IMR-90 (cell line): ENCODE measurements at places on chromosomes 13 and 19. TPM values are rescaled to one million over a fixed set of nuclear protein-coding genes. Genes with fewer than 3 reads are reported as not detected.

Gene FLT3LG
- 0.56 and 0.90 TPM in 2 replicates for total RNA-seq

Gene KCNJ14
- under 0.01 and 0.18 TPM in 2 replicates for total RNA-seq

Gene KRI1
- total RNA-seq: 5.7 and 7.8 TPM in 2 replicates

Gene ZNF726
- 1.9 and 2.0 TPM in 2 replicates for total RNA-seq

Gene VSTM1
- not detected in 2 replicates for total RNA-seq

Gene ERICH4
- not detected in 2 replicates for total RNA-seq

Gene ZNF493
- total RNA-seq: 3.4 and 5.8 TPM in 2 replicates

DNA sequence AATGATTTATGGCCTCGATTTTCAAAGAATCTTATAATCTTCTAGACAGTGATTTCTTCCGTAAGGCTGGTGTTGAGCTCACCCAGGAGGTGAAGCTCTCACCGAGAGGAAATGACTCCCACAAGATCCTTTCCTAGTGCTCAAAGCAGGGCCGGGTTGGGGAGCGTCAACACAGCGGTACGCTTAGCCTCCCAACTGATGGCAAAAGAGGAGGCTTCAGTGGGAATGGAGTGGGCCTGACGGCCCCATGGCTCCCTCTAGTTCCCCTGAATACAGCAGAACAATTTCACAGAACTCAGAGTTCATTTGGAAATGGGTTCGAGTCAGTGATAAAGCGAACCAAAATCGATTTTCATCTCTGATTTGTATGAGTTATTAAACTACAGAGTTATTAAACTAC, 449.5 kb downstream of the KLF12 start:
- H3K27ac ChIP-seq: no peak overlapping the region
- H3K27me3 ChIP-seq: no peaks in the 10 kb centered on the region
- 0 out of 2 replicates have a peak, but pooled peaks cover 1% of the 10 kb centered on the region for H3K36me3 ChIP-seq
- no peak for DNase-seq
- H3K4me1 ChIP-seq: no peaks in the 10 kb centered on the region

DNA sequence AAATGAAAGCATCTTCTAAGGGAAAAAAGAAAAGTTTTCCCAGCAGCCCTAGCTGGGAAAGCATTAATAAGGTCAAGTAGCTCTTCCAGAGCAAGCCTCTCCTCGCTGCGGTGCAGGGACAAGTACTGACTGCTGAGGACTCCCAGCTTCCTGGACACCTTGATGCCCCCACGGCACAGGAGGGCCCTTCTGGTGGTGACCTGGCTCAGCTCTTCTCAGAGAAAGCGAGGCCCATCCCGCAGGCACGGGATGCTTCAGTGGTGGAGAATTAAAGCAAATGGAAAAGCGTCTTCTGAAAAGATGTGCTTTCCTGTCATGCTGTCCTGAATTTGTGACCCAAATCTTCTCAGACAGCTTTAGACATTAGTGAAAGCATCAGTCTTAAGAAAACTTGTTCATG, 38.8 kb upstream of the LATS2 start:
- H3K27me3 ChIP-seq: no peaks in the 10 kb centered on the region
- H3K27ac ChIP-seq: no peak overlapping the region
- no peak for DNase-seq
- H3K36me3 ChIP-seq: no peaks in the 10 kb centered on the region
- H3K4me3 ChIP-seq: no peak overlapping the region
- no peaks in the 10 kb centered on the region for H3K4me1 ChIP-seq

DNA sequence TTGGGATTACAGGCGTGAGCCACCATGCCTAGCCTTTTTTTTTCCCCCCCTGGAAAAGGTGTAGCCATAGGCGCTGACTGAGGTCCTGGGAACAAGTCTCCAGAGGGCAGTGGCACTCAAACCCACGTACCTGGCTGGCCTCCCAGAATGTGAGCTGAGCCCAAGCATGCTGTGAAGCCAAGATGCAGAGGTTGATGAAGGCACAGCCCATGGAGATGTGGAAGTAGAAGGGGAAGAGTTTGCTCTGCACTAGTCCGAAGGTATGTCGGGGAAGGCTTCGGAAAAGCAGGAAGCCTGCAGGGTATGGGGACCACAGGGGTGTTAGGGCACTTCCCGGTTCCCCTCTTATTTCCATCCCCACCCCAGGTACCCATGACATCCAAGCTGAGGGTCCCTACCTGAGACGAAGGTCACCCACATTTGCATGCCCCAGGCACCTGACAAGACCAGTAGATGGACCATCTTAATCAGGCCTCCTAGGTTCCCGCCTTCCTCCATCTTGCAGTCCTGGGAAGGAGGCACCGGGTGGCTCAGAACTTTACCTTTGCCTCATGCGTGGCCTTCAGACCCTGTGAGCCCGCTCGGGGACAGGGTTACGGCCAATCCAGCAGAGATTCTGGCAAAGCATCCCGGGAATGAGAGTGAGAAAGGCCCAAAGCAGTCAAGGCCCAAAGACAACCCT, 805 bp downstream of the TMEM205 start:
- 0 out of 2 replicates have a peak, but pooled peaks cover 1% of the 10 kb centered on the region for H3K36me3 ChIP-seq
- peaks cover 8% of the 10 kb centered on the region for H3K4me1 ChIP-seq
- H3K4me3 ChIP-seq: peak overlapping the region; percentile 73
- H3K27me3 ChIP-seq: no peaks in the 10 kb centered on the region
- peak overlapping the region; percentile 80 for H3K27ac ChIP-seq

DNA sequence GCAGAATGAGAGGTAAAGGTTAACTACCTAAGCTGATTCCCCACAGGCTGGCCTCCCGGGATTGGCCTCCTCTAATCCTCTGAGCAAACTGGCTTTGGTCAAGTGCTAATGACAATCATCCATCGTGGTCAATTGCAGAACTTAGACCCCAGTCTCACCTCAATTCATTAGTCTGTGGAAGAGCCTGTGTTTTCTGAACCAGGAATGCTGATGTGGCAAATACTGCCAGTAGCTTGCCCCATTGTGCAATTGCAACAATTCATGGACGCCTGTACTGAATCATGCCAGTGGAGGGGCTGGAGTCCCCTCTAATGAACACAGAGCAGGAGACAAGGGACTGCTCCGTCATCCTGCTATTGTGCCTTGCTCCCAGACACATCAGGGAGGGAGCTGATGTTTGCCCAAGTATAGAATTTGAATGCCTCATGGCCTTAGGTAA, 1256.5 kb downstream of the EFNB2 start:
- H3K36me3 ChIP-seq: no peaks in the 10 kb centered on the region
- no peak overlapping the region for H3K27ac ChIP-seq

DNA sequence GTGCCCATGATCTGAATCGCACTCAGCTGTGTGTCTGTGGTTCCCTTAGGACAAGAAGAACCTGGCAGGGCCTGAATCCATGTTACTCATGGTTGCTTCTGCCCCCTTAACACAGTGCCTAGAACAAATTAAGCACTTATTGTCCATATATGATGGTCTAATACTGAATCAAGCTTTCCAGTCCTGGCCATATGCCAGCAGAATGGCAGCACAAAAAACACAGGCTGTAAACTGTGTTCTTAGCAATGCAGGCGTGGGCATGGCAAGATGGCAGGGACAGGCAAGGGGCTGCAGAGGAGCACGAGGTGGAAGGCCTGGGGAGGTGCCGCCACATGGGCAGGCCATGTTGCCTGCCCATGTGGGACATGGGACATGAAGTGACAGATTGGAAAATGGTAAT, 68.2 kb downstream of the LATS2 start:
- H3K27ac ChIP-seq: no peak overlapping the region
- H3K4me3 ChIP-seq: no peak overlapping the region
- peaks cover 54% of the 10 kb centered on the region for H3K36me3 ChIP-seq
- H3K27me3 ChIP-seq: no peaks in the 10 kb centered on the region

GRCh38 chr13:78138756-78139155, 220.1 kb upstream of the EDNRB start:
- H3K27ac ChIP-seq: no peak overlapping the region
- H3K36me3 ChIP-seq: no peaks in the 10 kb centered on the region
- H3K27me3 ChIP-seq: 0 out of 2 replicates have a peak, but pooled peaks cover 1% of the 10 kb centered on the region
- DNase-seq: no peak
- peaks cover 2% of the 10 kb centered on the region; the same call in 1 of the 2 replicates for H3K4me1 ChIP-seq

- H3K4me3 ChIP-seq: peak overlapping the region; percentile 89
- H3K36me3 ChIP-seq: no peaks in the 10 kb centered on the region
- H3K27ac ChIP-seq: peak overlapping the region; percentile 49
- peak; percentile 8 for DNase-seq
- H3K4me1 ChIP-seq: no peaks in the 10 kb centered on the region
Measured at GRCh38 chr13:52454459-52454819, 839 bp upstream of the CKAP2 start.
